GM13977 (cell line): ENCODE measurements at places on chromosomes 4 and X.

DNA sequence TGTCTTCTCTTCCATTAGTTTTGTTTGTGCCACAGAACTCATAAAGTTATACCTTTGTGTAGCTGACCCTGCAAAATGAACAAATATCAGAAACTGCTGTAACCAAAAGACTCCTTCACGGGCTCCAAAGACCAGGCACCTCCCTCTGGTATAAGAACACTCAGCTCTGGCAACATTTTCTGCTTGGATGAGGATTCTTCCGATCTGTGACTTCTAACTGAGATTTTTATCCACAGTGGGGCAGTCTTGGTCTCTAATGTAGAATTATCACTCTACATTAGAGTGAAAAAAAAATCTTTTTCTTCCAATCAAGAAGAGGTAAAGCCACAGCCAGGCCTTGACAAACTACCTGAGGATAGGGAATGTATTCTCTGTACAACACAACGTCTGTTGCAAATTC lies 38.5 kb upstream of the PRSS48 start:
- DNase-seq: no peak

GRCh38 chr4:6925357-6925836 lies 15.8 kb downstream of the TBC1D14 start:
- no peak for DNase-seq

DNA sequence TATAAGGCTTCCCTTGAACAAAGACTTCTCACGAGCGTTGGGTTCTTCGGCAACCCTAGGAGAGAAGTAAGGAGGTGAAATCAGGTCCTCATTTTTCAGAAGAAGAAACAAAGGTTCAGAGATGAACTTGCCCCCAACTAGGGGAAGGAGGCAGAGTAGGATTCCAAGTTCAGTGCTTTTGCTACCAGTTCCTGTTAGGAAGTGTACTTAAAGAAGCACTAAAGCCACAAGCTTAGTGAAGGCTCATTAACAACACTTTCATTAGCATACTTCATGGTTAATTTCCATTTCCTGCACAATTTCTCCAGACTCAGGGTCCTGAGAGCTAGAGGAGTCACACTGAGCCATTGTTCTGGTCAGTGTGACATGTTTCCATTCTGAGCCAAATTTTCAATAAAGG lies 52.1 kb downstream of the VSIG4 start:
- no peak for DNase-seq

DNA sequence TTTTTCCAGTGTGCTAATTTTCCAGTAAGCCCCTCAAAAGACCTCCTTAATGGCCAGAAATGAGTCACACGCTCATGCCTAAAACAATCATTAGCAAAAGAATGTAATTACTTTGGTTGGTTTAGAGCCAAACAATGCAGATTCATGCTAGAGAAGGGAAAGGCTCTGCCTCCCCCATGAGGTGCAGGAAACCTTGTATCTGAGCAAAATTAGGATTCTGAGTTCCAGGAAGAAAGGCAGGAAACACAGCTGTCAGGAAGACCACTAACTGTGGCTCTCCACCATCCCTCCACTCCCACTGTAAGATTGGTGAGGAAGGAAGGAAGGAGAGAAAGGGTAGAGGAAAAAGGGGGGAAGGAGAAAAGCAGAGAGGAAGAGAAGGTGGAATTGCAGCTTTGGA lies 104.9 kb upstream of the DHX15 start:
- no peak for DNase-seq

DNA sequence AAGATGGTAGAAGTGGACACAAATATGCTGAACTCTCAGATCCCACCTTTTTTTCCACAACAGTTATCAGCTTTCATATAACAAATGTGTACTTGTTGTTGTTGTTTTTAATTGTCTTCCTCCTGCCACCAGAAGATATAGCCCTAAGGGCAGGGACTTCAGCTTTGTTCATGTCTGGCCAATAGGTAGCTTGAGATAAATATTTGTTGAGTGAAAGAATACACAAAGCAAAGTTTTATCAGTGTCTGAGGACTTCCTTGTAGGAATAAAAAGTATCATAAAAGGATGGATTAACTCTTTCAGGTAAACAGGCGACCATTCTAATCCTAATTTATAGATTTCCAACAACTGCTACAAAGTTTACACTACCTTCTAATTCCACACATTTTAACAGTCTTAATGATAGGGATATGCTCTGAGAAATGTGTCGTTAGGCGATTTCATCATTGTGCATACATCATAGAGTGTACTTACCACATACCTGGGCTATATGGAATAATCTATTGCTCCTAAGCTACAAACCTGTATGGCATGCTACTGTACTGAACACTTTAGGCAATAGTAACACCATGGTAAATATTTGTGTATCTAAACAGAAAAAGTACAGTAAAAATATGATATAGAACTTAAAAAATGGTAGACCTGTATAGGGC lies 186.1 kb downstream of the ATOH1 start:
- DNase-seq: no peak

DNA sequence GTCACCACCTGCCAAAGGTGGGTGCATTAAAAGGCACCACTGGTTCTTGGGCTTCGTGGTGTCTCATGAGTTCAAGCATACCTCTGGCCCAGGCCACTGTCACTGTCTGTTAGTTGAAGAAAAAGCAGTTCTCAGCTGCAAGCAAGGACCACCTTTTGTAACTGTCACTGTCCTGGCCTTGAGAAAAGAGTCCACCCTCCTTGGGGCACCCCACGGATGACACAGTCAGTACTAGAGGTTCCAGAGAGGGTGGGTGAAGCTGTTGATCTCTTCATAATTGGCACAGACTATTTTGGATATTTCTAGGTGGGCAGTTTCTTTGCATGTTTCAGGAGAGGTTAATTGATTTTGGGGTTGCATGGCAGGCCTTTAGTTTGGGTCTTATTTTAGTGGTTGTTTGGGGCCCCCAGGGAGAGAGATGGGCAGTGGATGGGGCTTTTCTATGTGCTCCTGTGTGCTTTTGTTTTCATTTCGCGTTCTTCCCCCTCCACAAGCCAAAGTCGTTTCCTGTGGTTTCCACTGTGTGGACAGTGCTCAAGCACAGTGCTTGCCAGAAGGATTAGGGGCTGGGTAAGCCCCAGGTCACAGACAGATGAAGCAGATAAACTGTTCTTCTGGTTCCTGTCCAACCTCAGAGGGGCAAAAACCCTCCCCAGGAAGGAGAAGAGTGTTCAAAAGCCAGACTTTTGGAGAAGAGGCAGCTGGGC lies 156.2 kb upstream of the PPP1R2C start:
- DNase-seq: peak; percentile 6

GRCh38 chrX:153773218-153773611 lies 7.6 kb upstream of the SRPK3 start:
- no peak for DNase-seq

- no peak for DNase-seq
These were observed 48.9 kb downstream of the CXCL1 start for GRCh38 chr4:73918058-73918457.

DNA sequence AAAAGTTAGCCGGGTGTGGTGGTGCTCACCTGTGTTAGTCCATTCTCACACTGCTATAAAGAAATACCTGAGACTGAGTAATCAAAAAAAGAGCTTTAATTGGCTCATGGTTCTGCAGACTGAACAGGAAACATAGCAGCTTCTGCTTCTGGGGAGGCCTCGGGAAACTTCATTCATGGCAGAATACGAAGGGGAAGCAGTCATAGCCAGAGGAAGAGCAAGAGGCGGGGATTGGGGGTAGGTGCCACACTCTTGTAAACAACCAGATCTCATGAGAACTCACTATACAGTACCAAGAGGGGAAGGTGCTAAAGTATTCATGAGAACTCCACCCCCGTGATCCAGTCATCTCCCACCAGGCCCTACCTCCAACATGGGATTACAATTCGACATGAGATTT lies 64.1 kb downstream of the BEND4 start:
- no peak for DNase-seq

DNA sequence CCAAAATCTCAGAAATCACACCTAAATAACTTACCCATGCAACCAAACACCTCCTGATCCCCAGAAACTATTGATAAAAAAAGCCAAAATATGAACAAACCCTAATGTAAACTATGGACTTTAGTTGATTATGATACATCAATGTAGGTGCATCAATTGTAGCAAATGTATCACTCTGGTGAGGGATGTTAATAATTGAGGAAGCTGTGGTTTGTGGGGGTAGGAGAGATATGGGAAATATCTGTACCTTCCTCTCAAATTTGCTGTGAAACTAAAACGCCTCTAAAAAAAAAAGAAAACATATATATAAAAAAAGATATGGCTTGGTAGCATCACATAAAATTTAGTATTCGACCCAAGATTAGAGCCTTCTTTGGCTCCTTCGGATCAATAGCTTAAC lies 144.3 kb upstream of the CPEB2 start:
- DNase-seq: no peak

- DNase-seq: no peak
These were observed 97.8 kb upstream of the USP9X start for GRCh38 chrX:40987413-40987812.

DNA sequence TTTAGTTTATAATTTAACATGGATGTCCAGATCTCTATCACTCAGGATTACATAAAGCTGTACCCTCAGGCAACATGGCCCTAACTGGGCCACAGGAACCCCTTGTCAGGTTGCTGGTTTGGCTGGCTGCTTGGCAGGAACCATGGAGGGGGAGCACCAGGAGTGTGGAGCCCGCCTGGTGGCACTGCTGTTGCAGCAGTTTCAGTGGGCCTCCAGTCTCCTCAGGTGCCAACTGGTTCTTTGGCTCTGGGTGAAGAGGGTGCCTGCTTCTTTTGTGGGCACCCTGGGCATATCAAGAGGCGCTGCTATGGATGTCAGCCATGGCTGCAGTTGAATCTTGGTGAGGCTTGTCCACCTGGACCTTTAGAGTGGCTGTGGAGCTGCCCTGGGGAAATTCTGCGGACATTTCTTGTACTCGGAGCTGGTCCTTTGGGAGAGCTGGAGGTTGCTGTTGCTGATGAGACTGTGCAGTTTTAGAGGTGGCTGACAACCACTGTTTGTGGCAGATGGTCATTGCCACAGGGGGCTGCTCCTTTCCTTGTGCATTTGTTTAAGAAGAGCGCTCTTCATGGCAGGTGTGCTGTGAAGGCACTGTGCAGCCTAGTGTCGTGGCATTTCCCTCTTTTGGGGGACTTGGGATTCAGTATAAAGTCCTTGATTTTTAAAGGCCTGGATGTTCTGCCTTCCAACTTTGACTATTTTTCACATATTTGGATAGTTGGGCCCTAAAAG lies 10.3 kb upstream of the SMIM14 start:
- no peak for DNase-seq

DNA sequence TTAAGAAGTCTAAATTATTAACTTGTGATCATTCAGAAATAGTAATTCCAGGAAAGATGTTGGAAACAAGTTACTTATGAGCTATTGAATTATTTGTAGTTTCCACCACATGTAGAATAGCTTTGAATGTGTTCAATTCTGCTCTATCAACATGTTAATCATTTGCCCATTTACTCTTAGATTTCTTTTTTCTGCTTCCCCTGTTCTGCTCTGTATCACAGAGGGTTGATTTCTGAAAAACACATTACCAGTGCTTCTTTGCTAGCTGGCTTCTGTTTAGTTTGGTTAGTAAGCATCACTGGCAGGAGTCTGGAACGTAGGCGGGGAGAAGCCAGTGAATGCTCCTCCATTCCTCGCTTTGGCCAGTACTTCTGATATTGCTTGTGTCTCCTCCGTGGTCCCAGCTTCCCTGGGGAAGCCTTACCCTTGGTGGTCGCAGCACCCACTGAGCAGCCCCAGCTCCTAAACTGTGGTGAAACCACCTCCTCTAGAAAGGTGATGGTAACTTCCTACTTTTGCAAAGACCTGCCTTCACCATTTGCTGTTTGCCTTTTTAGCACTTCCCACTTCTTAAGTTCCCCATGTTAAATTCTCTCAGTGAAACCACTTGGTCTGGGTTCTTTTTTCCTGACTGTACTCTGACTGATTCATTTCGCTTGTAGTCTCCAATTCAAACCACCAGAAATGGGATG lies 40.3 kb upstream of the GALNT7 start:
- DNase-seq: no peak

GRCh38 chr4:7637971-7638370 lies 203.2 kb upstream of the PSAPL1 start:
- no peak for DNase-seq

DNA sequence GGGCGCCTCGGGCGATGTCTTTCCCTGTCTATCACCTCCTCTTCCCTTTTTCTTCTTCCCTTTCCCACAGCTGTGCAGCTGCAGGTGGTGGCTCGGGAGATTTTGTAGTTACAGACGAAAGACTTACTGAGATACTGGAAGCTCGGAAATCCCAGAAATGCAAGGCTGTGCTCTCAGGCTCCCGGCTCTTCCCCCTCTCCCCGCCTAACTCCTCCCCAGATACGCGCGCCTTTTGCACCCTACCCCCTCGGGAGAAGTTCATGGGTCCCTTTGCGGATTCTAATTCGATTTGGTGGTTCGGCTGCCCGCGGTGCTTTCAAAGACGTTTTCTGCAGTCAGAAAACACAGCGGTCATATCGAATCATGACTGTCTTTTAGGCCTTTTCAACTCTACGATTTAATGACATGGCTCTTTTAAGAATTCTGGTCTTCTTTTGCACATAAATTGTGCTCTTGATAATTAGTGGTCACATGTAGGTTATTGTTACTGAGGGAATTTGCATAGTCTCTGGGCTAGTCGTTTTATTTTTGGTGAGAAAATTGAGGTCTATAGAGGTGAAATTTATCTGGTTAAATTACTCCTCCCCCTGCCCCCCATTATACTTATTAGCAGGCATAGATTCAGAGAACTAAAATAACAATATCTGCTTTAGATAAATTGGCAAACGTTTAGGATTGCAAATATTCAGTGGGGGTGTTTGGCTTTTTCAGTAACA lies 1.6 kb downstream of the SEPTIN11 start:
- DNase-seq: peak; percentile 25

DNA sequence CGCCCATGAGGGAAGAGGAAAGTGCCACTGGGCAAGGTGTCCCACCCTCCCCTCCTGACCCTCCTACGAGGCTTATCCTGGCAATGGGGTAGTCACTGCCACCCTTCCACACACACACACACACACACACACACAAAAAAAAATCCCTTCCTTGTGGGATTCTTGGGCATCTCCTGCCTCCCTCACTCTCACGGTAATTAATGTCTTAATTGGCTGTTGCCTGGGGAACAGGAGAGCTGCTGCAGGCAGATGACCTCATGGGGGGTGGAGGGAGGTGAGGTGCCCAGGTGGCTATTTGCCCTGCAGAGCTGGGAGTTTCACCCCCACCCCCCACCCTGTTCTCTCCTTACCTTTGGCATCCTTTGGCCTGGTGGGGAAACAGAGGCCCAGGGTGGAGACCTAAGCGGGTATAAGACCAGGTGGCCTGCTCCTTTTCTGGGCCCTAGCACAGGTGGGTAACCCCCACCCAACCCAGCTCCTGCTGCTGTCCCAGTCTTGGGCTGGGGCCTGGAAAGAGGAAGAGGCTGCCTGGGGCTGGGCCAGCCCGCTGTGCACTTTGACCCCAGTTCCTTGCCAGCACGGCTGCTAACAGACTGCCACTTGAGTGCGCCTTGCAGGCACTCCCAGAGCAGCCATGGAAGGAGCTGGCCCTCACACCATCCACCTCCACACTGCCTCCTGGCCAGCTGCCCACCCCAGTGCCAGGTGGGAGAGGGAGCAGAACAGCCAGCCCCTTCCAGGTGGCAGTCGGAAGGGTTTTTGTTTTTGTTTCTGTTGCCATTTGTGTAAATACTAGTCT lies 12.6 kb downstream of the EFNB1 start:
- no peak for DNase-seq

- DNase-seq: no peak
These were observed 876 bp downstream of the LOC101059915 start for GRCh38 chrX:71668248-71668595.

- no peak for DNase-seq
These were observed 213.3 kb upstream of the MAB21L2 start for GRCh38 chr4:150368667-150369066.
